ENCODE measurements at places on chromosomes 13 and 19. TPM values are rescaled to one million over a fixed set of nuclear protein-coding genes. Genes with fewer than 3 reads are reported as not detected.

The MAST1 gene
- 3.3 TPM for total RNA-seq

The ADM5 gene
- 0.49 TPM for total RNA-seq

The C3 gene
- total RNA-seq, result 317 TPM

The POU4F1 gene
- total RNA-seq, result not detected

The DHDH gene
- not detected for total RNA-seq

The ZNF154 gene
- 6.1 TPM for total RNA-seq

The ATXN8OS gene
- total RNA-seq, result not detected

The C1QTNF9B gene
- not detected for total RNA-seq

The MYDGF gene
- total RNA-seq, result 37.4 TPM

The KCNN4 gene
- total RNA-seq, result 0.71 TPM

The POLR1G gene
- 3.9 TPM for total RNA-seq

The FFAR1 gene
- not detected for total RNA-seq

The TEX26 gene
- total RNA-seq, result not detected

The CEACAM5 gene
- total RNA-seq, result 0.16 TPM

The CYP4F2 gene
- not detected for total RNA-seq

The PEX11G gene
- not detected for total RNA-seq

The VSIG10L gene
- total RNA-seq, result 0.68 TPM

The MCEMP1 gene
- total RNA-seq, result 0.41 TPM

The KDELR1 gene
- 65.3 TPM for total RNA-seq

The C13orf42 gene
- not detected for total RNA-seq

The NPAS1 gene
- total RNA-seq, result 0.28 TPM

The ZFP14 gene
- total RNA-seq, result 3.5 TPM

The B3GNT8 gene
- 5.3 TPM for total RNA-seq

The OR7D2 gene
- total RNA-seq, result not detected

The PLA2G4C gene
- 13.0 TPM for total RNA-seq

The C5AR1 gene
- 19.4 TPM for total RNA-seq

The DGKH gene
- total RNA-seq, result 13.9 TPM

All from sigmoid colon (tissue), 7 donors.